ENCODE measurements at places on chromosomes 11 and 22. TPM values are rescaled to one million over a fixed set of nuclear protein-coding genes. Genes with fewer than 3 reads are reported as not detected.

DNA sequence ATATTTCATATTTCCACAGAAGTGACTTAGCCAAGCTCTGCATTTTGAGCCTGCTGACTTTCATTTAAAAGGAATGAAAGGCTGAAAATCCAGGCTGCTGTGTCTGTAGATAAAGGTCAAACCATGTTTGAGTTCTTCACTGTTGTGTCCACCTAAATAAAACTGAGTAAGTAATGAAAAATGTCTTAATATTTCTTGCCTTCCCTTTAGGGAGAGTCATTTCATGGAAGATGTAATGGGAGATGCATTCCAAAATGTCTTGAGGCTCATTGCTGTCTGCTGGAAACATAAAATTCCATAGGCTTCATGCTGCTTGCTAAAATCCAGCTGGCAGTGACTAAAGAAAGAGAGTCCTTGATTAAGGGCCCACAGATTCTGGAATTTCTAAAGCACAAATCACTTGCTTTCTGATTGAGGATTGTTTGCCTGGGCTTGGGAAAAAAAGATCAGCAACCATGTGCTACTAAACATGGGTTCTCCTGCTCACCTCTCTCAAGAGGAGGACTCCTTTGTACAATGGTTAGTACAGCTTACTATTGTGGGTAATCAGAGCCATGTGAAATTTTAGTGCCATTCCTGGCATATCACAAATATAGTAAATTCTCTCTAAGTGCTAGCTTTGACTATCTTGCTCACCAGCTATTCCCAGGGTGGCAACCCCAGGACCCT, 56.9 kb downstream of the PANX1 start:
- peaks cover 5% of the 10 kb centered on the region for H3K36me3 ChIP-seq
- H3K27ac ChIP-seq = peak overlapping the region; percentile 24
- no peak overlapping the region for H3K4me3 ChIP-seq

- H3K4me1 ChIP-seq = peaks cover 17% of the 10 kb centered on the region
- H3K27me3 ChIP-seq = no peaks in the 10 kb centered on the region
- H3K27ac ChIP-seq = peak overlapping the region; percentile 31
- no peaks in the 10 kb centered on the region for H3K36me3 ChIP-seq
Measured at GRCh38 chr11:109971184-109971523, 122.0 kb upstream of the ZC3H12C start.

Gene MOGAT2
- total RNA-seq = not detected

Gene SLC25A45
- 4.1 TPM for total RNA-seq
